NCI-H2107 (cell line): ENCODE measurements at places on chromosomes 5 and 9.

DNA sequence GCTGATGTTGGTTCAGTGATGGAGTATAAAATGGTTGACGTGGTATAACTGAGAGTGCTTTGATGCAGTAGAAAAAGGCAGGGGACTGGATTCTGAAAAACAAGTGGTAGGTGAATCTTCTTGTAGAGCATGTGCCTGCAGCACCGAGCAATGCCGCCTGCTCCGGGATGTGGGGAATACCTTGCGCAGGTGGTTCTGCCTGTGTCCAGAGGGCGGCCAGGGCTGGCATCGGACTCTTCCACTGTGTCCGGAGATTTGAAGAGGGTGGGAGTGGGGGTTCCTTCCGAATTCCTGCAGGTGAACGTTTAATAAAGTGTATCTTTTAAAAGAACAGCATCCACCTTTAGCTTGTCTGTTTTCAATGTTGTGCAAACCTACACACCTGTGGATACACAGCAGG, 238.0 kb downstream of the FANCC start:
- no peak for DNase-seq

GRCh38 chr9:14433351-14434157, 119.6 kb upstream of the NFIB start:
- DNase-seq, result peak; percentile 9

GRCh38 chr9:115391168-115391825, 273.3 kb upstream of the TNC start:
- no peak for DNase-seq

- no peak for DNase-seq
These were observed 1717.1 kb downstream of the EFNA5 start for GRCh38 chr5:105953616-105954015.
